Activated naive CD8-positive, alpha-beta T cell treated with anti-CD3 and anti-CD28 coated beads, Interleukin-2, amount 50 U/mL, for 16 hours (primary cell): ENCODE measurements at places on chromosomes 13 and 19.

DNA sequence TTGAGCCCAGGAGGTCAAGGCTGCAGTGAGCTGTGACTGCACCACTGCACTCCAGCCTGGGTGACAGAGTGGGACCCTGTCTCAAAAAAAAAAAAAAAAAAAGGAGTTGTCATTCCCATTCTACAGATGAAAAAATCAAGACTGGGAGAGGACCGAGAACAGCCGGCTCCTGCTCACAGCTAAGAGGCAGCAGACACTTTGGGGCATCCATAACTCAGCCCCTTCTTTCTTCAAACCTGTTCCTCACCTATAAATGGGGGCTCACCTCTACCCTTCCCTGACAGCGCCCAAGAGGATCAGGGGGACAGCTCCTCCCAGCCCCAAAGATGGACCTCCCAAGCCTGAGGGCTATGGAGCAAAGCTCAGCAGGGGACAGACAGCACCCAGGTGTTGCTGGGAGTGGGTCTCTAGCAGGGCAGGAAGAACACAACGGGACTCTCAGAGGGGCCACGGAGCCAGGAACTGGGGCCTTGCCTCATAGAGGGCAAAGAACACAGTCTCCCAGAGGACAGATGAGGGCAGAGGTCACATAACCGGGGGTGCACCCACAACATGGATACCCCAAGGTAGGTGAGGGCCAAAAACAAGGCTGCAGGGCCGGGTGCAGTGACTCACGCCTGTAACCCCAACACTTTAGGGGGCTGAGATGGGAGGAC is 3.4 kb upstream of the KLF16 start:
- DNase-seq: no peak

DNA sequence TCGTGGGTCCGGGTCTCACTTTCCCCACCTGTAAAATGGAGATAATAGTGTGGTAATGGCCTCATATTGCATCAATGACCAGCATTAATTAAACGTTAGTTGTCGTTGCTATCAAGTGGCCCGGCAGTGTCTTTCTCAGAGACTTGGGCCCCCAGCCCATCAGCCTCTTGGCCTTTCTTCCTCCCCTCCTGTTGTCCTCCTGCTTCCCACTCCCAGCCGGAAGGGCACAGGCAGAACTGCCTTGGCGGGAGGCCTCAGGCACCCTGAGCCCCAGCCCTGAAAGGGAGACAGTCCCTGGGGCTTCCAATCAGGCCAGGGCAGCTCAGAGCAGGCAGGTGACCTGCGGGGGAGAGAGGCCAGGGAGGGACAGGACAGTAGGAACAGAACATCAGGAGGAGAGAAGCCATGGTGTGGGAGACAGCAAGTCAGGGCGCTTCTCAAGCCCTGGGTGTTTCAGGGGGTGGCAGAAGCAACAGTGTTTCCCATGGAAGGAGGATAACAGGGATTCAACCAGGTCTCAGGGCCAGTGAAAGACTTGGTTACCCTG is 4.6 kb downstream of the MARK4 start:
- DNase-seq: no peak

DNA sequence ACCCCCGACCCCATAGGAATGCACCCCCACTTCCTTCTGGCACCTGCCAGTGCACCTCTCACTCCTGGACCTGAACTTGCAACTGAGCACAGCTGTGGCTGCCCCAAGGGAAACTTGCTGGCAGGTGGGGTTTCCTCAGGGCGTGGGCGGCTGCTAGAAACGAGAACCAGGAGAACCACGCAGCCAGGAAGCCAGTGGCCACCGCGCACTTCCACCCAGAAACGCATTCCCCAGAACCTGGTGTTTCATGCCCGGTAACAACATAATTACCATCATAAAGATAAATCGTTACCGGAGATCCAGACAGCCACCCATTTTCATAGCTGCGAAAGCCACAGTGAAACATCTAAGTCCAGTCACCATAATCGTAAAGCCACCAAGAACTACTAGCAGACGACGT is 75.2 kb upstream of the C13orf46 start:
- peak; percentile 37 for DNase-seq

DNA sequence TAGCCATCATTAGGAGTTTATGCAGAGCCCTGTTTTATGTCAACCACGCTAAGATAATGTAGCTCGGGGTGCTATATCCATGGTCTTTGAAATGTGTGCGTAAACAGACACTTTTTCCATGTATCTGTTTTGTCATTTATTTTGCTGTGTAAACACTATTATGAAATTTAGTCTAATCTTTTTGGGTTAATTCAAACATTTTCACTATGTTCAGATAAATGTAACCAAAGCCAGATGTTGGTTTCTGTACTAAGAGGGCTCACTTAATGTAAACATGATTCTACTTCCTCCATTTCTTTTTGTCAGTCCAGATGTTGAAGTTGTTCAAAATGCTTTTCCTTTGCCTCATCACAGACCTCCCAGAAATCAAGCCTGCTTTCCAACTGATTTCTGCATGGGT is 499.5 kb upstream of the GPC6 start:
- no peak for DNase-seq

DNA sequence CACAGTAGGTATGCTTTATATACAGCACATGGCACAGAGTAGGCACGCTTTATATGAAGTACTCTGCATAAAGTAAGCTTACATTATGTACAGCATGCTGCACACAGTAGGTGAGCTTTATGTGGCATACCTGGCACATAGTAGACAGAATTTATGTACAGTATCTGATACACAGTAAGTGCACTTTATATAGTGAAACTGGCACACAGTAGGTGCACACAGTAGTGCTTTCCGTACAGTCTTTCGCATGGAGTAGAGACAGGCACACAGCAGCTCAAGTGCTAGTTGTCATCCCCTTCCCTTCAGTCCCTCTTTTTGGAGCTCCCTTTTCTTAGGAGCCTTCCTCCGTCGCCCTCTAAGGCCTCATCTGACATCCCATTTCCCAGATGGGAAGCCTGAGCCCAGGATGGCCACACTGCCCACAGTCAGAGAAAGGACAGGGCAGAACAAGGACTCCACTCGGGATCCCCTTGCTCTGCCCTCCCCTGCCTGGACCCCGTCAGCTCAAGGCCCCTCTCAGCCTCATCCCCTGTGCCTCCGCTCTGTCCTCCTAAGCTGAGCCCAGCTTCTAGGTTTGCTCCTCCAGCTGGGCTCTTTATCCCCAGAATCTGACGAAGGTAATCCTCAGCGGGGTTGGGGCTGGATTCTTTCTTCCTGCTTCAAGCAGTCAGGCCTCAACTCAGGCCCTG is 852 bp upstream of the CYP4F12 start:
- DNase-seq: no peak

GRCh38 chr13:94968040-94968756 is 255.9 kb upstream of the SOX21 start:
- no peak for DNase-seq

DNA sequence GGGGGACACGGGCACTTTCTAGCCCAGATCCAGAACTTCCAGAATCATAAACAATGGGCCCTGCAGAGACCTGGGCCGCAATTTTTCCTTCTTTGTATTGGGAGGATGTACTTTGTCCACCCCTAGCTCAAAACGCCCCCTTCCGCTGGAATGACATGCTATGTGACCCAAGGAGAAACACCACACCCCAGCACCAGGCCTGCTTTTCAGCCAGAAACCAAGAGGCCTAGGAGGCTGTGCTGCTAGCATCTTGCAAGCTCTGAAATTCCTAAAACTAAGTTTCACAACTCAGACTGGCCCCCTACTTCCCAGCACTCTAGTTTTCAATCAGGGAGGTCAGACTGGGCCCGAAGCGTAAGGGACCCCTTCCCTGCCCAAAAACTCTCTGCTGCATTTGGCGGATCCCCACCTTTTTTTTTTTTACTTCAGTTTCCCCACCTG is 538 bp downstream of the LSM4 start:
- no peak for DNase-seq

DNA sequence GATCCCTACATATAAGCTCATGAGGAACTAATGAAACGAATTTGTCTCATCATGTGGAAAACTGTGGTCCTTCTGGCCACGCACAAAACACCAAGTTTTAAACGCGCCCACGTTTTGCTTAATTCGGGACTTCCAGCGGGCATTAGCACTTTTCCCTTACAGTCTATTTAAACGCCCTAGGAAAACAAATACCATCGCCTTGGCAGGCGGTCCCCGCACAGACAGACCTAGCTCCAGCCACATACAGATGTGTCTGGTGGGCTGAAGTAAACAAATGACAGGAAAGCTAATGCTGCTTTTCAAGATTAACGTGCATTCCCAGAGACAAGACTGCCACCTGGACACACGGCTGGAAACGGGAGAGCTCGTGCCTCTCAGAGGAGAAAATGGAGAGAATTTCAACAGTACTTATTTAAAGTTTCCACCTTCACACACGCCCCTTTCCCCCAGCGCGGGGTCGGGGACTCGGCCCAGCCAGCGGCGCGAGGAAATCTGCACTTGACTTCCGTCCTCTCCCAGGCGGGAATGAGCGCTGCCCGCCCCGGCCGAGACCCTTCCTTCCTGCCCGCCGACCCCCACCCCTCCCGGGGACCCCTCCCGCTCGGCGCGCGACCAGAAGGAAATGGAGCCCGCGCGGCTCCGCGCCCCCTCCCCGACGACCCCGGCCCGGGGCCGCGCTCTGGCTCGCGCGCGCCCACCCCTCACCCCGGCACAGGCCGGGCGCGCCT is 931 bp downstream of the USP12 start:
- peak; percentile 11 for DNase-seq
